ENCODE measurements at places on chromosomes 6 and 20.

DNA sequence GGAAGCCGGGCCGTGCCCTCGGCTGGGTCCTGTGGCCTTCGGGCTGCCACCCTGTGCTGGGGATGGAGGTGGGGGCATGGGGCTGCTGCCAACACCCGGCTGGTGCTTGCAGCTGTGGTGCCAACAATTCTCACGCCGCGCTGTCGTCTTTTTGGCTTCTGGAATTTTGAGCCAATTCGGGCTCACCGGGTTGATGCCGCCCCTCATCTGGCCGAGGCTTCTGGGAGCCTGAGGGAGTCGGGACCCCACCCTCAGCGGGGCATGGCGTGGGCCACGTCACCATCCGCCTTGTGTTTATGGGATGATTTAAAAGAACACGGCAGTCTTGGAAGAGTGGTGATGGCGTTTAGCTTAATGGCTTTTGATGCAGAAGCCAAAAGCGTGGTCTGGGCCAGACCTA, 8.7 kb upstream of the NPBWR2 start:
- DNase-seq = no peak

GRCh38 chr20:8227293-8227692, 95.2 kb downstream of the PLCB1 start:
- no peak for DNase-seq

- no peak for DNase-seq
These were observed 673 bp downstream of the MARCKS start for GRCh38 chr6:113857556-113858479.

DNA sequence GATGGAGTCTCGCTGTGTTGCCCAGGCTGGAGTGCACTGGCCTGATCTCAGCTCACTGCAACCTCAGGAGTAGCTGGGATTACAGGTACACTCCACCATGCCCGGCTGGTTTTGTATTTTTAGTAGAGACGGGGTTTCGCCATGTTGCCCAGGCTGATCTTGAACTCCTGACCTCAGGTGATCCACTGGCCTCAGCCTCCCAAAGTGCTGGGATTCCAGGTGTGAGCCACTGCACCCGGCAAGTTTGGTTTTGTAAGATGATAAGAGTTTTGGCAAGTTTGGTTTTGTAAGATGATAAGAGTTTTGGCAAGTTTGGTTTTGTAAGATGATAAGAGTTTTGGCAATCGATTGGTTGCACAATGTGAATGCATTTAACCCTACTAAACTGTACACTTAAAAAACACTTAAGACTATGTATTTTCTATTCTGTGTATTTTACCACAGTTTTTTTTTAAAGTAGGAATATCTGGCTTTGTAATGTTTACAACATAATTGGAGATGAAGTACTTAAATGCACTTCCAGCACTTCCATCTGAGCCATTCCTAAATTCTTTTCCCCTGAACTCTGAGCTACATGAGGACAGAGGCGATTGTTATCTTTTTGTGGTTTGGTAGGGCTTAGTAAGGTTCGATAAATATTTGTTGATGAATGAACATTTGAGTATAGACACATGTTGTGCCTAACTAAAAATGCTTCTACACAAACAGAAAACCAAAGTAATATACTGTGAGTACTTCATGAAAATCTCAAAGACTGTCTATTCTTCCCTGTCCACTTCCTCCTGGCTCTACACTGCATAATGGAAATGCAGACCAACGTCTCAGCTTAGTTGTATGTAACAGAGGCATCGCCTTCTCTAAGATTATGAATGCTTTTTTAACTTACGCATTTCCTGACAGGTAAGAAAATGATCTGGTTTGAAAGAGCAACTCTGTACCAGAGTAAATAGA, 18.8 kb downstream of the SAMHD1 start:
- DNase-seq = no peak

DNA sequence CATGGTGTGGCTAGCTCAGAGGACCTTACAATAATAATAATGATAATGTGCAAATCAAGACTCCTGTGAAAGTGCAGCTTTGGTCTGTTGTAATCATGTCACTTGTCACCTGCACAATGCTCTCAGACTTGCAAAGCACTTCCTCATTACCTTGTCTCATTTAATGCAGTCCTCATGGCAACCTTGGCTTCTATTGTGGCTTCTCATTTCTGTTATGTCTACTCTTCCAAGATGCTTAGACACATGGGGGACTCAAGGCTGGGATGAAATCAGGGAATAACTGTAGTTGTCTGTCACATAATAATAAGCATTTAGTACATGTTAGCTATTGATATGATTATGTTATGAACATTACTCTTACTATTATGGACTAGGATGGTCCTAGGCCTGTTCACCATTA, 484.2 kb downstream of the PTPRT start:
- no peak for DNase-seq

DNA sequence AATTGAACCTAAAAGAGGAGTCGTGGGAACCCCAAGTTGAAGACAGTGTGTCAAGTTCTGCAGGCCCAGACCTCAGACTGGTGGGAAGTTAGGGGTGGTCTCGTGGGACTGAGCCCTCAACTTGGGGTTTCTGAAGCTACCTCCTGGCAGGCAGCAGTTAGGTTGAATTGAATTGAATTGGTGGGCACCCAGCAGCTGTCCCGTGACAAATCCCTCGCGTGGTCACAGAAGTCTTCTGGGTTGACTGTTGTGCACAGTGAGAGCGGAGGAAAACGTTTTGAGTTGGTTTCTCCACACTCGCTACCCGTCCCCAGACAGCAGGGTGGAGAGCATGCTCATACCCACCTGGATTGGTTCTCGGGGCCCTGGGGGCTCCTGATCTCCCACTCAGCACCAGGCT, 12.9 kb downstream of the SLC4A11 start:
- DNase-seq = no peak

DNA sequence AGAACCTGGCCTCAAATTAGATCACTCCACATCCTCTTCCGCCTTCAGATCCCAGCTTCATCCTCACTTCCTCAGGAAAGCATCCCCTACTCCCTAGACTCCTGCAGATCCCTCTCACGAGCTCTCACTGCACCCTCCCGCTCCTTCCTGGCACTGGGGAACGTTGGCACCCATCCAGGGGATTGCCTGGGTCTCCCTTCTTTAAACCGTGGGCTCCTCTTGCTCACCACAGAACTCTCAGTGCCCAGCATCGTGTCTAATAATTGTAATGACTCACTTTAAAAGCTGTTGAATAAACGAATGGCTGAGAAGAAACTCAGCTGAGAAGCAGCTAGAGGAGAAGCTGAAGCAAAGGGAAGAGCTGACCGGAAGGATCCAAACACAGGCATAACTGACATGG, 20.4 kb downstream of the ZC3H12D start:
- no peak for DNase-seq

DNA sequence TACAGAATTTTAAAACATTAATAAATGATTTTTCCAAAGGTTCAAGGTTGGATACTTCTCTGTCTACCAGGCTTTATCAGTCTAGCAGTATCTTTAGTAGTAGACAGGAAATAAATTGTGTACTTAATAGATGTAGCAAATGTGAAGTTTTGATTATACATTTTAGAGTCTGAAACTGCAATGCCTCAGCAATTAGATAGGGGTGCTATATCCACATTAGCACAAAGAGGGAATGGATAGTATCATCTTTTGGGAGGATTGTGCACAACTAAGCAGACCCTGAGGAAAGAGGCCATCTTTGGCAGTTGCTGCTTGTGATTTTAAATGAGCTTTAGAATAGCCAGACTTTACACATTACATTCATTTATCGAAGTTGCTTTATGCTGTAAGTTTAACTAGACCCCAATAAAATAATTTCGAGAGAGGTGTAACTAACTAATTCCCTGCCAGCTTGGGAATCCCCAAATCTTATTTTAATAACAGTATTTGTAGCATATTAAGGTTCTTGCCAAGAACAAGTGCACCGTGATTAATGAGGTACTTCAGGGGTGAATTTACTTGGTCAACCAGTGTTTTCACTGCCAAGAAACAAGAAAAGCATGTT, 2.8 kb downstream of the KCNQ5 start:
- no peak for DNase-seq

GRCh38 chr6:15626878-15627674, 35.8 kb downstream of the DTNBP1 start:
- no peak for DNase-seq

- no peak for DNase-seq
These were observed 4.9 kb downstream of the LAMA4 start for GRCh38 chr6:112249489-112249888.

Measured in amniotic stem cell (primary cell).